Spinal cord (tissue), 10 donors: ENCODE measurements at places on chromosomes 2 and 18.

DNA sequence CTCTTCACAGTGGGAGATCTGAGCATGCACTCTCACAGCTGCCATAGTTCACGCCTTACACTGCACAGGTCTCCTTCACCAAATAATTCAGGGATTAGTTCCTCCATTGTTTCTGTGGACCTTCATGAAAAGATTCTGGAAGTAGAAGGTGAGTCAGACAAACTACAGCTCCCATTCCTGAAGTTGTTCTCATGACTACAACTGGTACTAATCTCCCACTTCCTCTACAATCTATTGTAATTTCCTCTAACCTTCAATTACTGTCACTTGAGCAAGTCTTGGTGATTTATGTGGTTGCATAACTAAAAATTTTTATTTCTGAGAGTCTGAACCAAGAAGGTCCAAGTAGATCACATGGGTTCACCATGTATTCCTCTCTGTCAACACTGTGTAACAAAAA lies 128.7 kb downstream of the XIRP2 start:
- no peak for DNase-seq

- DNase-seq: no peak
Measured at GRCh38 chr2:148493822-148494563, 150.6 kb upstream of the EPC2 start.

DNA sequence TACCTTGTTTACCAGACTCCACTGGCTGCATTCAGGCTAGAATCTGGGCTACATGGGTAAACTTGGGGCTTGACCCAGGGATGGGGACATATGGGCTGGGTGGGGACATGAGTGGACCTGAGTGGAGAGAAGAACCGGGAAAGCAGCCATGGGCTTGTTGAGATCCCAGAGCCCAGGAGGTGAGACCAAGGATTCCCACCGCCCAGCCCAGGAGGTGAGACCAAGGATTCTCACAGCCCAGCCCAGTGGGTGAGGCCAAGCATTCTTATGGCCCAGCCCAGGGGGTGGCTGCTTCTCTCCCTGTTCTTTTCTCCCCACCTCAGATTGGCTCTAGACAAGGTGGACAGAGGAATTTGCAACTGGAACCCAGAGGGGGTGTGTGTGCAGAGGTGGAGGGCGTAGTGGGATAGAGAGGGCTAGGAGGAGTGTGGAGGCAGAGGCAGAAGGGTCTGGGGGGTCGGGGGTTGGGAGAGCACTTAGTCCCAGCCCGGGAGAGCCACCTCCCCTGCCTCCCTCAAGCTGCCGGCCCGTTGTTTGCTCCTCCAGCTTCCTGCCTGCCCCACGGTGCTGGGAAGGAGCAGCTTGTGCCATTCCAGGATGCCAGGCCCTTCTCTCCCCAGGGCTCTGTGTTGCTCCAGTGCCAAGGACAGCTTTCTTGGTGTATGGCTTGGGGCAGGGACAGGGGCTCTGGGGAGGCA lies 25.6 kb downstream of the GLI2 start:
- DNase-seq: no peak

- no peak for DNase-seq
Measured at GRCh38 chr2:27566628-27567027, 16.2 kb upstream of the ZNF512 start.

GRCh38 chr2:228447266-228447915 lies 265.9 kb upstream of the SPHKAP start:
- DNase-seq: no peak
